ENCODE measurements at places on chromosomes 12 and 14.
A peak's percentile ranks its signal among the peaks of the same experiment; 100 is the strongest.

- no peak for DNase-seq
These were observed 8.0 kb downstream of the CHGA start for GRCh38 chr14:92930737-92931602.

GRCh38 chr14:102891556-102891955 lies 30.9 kb upstream of the AMN start:
- DNase-seq = no peak

- no peak for DNase-seq
These were observed 73.5 kb upstream of the VASH1 start for GRCh38 chr14:76687611-76688382.

GRCh38 chr12:65960820-65961189 lies 136.5 kb downstream of the HMGA2 start:
- no peak for DNase-seq

- no peak for DNase-seq
These were observed 159.1 kb downstream of the C12orf50 start for GRCh38 chr12:87870061-87870460.

DNA sequence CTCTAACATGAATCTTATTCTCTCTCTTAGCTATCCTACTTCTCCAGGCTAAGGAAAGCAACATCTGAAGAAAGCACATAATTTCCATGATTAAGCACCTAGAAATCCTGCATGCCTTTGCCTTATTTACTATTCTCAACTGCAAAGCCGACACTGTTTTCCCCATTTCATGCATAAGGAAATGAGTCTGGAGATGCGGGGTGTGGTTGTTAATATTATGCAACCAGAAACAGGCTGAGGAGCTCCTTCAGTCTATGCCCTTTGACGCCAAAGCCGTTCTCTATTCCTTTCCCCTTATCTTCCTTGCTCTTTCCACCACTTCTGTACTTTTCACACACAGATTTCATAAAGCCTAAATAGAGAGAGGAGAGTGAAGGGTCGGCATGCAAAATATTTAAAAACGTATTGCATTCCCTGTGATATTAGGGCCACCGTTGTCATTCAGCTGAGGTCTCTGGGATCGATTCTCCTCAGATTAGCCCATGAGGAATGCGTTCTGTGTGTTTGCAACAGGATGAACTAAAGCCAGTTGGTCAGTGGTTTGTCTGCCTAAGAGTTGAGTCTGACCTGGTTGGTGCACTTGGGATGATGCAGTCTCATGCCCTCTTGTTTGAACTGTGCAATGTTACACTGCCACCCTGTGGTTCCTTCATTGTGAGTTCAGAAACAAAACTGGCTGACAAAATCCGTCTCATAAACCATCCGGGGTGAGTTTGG lies 53.1 kb upstream of the PLEKHG7 start:
- peak; percentile 71 for DNase-seq

DNA sequence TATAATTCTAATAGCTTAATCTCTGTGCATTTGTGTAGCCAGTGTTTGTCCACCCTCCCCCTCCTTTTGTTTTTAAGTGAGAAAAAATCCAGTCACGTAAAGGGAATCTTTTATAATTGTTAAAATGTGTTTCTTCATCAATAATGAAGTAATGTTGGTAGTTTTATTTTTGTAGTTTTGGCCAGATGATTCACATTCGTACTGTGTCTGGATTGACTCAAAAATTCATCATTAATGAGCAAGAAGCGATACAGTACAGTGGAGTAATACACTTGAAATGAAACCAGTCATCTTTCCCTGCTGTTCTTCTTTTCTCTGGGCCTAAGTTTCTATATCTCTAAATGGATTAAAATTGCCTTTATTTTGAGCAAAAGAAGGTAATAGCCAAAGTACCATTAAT lies 86.5 kb downstream of the SRGAP1 start:
- no peak for DNase-seq

DNA sequence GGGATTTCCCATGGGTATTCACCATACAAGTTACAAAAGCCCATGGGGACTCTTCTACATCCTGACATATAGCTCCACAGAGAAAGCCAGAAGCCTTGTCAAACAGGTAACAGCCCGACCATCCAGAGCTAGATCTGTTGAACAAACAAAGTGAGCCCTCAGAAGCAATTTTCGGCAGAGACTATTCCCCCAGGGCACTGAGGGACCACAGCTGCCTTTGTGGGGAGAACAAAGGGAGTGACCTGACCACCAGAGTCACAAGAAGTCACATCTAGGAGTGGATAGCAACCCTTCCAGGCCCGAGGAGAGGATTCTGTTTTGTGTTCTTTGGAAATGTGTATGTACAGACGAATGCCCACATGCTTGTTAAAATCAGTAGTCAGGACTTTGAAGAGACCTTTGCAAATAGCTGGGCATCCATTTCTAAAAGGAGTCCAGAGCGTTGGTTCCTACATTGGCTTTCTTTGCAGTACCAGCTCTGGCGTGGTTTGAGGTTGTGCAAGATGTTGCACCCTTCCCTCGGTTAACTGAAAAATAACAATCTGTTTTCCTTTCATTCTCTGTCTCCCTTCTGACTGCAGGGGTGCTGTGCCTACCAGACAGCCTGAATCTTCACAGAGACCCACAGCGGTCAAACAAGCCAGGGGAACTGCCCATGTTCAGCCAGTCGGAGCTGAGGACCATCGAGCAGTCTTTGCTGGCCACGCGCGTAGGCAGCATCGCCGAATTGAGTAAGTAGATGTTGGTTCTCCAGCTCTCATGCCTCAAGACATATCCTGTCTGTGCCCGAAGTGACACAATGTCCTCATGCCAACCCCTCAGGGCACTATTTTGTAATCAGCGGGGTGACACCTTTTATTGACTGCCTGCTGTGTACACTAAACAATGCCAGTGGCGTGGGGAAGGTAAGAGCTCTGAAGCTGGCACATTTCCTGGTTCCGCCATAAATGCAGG lies 165.4 kb upstream of the PWP1 start:
- DNase-seq = no peak

- DNase-seq = peak; percentile 63
These were observed 30.7 kb upstream of the BCL7A start for GRCh38 chr12:121990692-121991603.

DNA sequence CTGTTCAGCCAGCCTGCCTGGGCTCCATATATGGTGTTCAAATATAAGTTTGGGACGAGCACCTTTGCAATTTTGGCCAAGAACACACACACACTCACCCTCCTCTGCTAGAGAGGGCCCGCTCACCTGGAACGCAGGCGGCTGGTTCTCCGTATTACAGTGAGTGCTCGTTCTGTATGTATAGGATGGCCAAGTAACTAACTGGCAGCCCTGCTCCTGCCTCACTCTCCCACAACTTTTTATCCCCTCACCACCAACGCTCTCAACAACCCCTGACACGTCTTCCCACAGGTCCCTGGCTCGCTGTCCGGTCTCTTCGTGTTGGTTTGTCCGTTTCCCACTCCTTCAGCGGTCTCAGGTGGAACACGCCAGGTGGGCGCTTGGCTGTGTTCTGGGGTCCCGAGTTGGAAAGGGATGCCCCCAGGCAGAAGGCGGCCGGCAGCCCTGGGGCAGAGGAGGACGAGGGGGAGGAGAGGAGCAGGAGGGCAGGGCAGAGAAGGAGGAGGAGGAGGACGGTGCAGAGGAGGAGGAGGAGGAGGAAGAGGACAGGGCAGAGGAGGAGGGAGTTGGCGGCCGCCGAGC lies 398 bp upstream of the MSRB3 start:
- DNase-seq = no peak

DNA sequence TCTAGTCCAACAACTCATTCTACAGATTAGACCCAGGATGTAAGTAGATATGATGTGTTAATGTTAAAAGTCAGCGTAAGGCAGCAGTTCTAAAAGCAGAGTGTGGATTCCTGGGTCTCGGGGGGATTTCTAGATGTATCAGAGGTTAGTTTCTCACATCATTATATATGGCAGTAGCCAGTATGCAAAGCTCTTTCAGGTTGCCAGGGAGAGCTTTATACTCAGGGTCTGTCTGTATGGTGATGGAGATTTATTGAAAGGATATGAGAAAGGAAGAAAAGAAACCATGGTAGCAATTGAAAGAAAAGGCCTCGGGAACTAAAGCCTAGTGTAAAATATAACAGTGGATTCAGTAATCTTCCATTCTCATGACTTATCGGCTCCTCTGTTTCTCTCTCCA lies 26.2 kb upstream of the PAWR start:
- DNase-seq = no peak

DNA sequence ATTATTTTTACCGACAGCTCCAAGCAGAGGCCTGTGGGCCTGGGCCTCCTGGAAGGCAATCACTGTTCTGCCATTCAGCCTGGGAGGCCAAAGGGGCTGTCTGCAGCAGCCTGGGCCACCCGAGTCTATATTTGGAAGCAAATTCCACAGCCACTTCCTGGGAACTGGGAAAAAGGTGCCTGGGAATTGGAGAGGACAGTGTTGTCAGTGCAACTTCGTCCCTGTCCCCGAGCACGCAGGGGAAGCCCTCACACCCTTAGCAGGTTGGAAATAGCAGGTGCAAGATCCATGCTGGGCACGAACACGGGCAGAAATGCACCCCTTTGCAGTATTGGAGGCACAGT lies 9.6 kb upstream of the TBX5 start:
- no peak for DNase-seq

DNA sequence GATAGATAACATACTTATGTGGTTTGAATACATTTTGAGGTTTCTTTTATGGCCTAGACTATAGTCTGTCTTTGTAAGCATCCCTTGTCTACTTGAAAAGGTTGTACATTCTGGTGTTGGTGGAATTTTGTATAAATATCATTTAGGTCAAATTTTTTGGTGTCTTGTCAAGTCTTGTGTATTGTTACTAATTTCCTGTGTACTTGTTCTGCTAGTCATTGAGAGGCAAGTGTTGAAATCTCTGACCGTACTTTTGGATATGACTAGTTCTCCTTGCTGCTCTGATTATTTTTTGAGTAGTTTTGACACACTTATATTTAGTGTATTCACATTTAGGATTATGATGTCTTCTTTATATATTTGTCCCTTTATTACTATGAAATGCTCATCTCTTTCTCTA lies 219.6 kb downstream of the CCDC91 start:
- no peak for DNase-seq

GRCh38 chr12:109451400-109451799 lies 25.7 kb downstream of the KCTD10 start:
- no peak for DNase-seq

DNA sequence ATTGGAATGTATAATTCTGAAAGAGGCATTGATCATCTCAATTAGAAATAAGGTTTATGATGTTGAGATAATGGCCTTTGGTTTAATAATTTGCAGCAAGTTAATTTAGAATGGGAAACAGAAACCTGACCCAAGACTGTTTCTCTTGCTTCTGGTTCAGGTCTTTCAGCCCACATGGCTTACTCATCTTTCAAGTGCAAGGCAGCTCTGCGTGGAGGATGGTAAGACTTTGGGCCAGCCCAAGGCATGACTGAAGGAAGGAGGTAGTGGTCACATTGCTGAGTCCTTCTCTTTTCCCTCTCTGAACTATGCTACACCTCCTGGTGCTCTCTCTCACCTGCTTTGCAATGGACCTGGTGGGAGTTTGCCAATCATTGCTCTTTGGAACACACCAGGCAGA lies 98.7 kb downstream of the CAND1 start:
- no peak for DNase-seq

DNA sequence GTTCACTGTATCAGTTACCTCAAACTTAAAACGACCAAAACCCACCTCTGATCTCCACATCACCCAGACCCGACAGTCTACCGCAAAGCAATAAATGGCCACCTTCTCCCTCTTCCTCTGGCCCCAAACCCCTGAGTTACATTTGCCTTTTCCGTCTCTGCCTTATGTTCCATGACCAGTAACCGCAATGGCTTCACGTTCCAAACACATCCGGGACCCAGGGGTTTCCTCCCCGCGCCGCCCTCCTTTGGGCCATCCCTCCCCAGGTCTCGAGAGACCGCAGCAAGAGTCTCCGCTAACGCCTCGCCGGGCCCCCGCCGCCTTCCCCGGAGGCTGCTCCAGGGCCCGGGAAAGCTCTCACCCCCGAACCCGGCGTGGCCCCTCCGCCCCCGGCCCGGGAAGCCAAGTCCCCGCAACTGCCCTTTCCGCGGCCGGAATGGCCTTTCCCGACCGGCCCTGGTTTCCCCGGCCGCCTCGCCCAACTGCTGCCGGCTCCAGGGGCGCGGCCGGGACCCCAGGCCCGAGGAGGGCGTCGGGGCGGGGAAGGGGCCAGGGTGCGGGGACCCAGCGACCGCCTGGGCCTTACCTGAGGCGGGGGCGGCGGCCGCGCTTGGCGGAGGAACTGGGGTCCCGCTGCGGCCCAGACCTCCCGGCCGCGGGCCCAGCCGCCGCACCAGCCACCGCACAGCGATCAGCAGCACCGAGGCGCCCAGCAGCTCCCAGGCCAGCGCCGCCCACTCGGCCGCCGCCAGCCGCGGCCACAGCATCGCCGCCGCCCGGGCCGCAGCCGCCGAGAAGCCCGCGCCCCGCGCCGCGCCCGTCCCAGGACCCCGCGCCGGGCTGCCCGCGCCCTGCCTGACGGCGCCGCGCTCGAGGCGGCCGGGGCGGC lies at the start of gene ANKLE2:
ANKLE2 (minus strand) TSS at position 801 of the 889 bp plus-strand sequence; CDS start at position 767, 34 bp downstream.
- DNase-seq = peak; percentile 84

- DNase-seq = no peak
These were observed 69.0 kb downstream of the DENND5B start for GRCh38 chr12:31521964-31522363.

DNA sequence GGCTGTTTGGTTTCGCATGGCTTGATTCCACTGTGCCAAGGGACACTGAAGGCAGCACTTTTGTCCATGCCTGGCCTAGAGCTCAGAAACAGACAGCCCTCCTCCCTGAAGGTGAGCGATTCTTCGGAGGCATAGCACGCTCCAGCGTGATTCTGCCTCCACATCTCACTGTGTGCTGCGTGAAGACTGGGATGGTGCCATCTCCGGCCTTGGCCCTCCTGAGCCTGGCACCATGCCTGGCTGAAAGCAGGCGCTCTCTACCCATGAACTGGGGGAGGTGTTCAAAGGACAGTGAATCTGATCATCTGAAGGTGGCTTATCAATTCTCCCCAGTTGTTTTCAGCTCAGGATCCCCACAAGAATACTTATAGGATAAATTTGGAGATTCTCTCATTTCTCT lies 187.4 kb downstream of the TTC7B start:
- no peak for DNase-seq

DNA sequence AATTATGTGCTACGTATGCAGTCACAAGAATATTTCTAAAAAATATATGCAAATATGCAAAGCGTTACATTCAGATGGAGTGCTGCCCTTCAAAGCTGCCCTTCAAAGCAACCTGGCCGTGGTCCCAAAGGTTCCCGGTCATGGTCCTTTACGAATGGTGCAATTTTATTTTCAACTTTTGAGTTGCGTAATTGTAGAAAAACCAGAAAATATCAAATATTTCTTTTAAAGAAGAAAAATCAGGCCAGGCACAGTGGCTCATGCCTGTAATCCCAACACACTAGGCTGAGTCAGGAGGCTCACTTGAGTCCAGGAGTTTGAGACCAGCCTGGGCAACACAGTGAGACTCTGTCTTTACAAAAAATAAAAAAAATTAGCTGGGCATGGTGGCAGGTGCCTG lies 21.4 kb downstream of the CLSTN3 start:
- no peak for DNase-seq

GRCh38 chr12:132600048-132601032 lies 10.0 kb downstream of the LRCOL1 start:
- peak; percentile 70 for DNase-seq

Measured in activated CD4-positive, alpha-beta T cell treated with anti-CD3 and anti-CD28 coated beads for 36 hours (primary cell).